ENCODE measurements at places on chromosomes 6 and 20.

GRCh38 chr6:55694148-55694547 lies 115.2 kb upstream of the HMGCLL1 start:
- no peak for DNase-seq

DNA sequence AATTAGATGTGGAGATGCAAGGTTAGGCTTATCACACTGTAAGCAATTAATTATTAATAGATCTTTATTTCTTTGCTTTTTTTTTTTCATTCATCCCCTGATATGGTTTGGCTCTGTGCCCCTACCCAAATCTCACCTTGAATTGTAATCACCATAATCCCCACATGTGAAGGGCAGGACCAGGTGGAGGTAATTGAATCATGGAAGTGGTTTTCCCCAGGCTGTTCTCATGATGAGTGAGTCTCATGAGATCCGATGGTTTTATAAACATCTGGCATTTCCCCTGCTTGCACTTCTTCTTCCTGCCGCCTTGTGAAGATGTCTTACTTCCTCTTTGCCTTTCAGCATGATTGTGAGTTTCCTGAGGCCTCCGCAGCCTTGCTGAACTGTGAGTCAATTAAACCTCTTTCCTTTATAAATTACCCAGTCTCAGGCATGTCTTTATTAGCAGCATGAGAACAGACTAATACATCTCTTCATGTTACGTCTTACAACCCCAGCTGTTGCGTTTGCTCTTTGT lies 333.8 kb downstream of the CDH26 start:
- DNase-seq = no peak

- no peak for DNase-seq
These were observed 959.7 kb downstream of the KIF16B start for GRCh38 chr20:15613530-15613929.

DNA sequence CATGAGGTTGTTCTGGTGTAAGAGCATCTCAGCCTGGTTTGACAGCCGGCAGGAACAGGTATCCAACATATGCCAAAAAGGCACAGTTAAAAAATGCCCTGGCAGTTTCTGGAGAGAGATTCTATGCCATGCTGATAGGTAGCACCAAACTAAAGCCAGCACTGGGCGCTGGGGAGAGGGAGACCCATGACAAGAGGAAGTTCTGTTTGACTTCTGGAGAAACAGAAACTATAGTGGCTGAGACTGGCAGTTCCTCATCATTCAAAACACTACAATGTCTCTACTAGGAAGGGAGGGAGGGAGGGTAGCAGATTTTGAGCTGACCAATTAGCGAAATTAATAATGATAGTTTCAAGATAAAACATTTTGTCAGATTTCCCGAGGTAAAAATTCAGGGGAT lies 174.1 kb downstream of the ADAT2 start:
- DNase-seq = peak; percentile 64

GRCh38 chr20:58695084-58695722 lies 2.6 kb downstream of the NPEPL1 start:
- no peak for DNase-seq

DNA sequence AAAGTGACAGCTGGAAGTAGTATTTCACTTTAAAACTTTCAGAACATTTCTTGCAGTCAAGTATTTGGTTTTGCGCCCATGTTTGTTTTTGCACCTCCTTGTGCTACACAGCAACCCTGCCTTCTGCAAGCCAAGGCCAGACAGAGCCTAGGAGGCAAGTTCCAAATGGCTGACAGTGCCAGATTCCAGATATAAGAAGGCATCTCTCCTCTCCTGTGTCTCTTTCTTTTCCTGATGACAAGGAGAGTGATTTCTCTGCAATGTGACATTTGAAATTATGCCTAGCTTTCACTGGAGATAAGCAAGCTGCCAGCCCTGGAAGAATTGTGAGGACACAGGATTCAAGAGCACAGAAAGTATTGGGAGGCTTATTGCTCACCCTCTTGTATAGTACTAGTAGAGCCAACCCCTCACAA lies 149.1 kb upstream of the TENT5A start:
- DNase-seq = no peak

DNA sequence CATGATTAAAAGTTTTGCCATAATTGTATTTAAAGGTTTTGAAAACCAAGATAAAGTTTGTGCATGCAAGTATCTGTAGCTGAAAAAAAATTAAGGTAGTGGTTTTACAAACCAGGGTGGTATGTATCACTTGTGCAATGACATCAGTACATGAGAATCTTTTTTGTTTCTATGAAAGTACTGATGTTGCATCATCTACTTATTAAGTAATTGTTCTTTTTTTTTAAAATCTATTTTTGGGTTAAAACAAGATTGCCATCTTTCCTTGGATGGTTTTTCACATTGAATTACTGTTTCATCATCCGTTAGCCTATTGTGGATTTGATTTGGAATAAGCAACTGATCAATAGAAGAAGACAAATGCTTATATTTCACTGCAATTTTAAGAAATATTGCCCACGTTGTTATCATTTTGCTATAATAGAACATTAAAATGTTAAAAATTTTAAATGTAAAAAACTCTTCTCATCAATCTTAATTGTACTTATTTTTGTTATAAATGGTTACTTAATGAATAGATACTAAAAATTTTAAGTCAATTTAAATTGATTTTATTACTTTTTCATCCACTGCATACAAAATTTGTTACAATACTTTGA lies 39.8 kb upstream of the TAGAP start:
- DNase-seq = peak; percentile 89

DNA sequence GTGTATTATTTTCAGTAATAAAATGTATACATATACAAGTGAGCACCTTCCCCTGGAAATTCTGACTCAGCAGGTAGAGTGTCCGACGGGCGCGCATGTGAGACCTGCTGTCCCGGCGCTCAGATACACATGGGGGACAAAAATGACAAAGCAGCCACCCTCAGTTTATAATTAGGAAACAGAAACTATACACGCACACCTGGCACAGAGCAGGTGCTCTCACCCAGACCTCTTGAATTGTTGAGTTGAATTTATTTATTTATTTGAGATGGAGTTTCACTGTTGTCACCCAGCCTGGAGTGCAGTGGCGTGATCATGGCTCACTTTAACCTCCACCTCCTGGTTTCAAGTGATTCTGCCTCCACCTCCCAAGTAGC lies 180.4 kb downstream of the ZDHHC14 start:
- DNase-seq = no peak

DNA sequence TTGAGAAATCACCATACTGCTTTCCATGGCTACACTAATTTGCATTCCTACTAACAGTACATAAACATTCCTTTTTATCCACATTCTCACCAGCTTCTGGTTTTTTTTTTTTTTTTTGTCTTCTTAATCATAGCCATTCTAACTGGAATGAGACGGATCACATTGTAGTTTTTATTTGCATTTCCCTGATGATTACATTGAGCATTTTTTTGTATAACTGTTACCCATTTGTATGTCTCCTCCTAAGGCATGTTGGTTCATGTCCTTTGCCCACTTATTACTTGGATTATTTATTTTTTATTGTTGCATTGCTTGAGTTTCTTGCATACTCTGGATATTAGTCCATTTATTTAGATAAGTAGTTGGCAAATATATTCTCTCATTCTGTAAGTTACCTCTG lies 258.0 kb downstream of the MEI4 start:
- no peak for DNase-seq

DNA sequence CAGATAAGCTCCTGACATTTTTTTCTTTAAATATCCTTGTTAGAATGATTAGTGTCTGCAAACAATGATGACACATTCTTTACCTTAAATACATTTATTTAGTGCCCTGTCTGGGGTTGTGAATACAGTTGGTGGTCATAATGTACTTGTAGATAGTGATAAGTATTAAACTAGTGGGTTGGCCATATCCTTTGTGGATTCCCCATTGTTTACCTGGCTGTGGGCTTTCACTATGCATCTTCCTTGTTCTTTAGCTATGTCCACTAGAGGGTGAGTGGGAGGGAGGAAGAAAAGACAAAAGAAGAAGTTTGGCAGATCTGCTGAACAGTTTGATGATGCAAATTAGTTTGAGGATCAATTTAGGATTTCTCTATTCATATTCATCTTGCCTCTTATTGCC lies 15.7 kb downstream of the HS3ST5 start:
- no peak for DNase-seq

DNA sequence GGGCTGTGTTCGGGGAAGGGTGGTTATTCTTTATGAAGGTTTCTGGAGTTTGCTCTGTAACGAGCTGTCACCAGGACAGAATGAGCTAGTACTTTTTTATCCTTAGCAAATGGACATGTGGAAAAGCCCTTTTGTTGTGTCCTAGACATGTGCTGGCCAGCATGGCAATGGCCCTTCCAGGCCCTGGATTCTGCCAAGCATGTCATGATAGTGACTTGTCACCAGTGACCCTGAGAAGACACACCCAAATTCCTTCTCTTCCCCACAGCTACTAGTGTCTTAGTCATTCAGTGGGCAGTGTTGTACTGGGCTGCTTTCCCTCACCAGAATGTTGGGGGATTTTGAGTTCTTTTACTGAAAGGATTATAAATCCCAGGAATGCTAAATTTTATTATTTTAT lies 74.0 kb upstream of the XRN2 start:
- DNase-seq = no peak

- no peak for DNase-seq
These were observed 13.7 kb downstream of the NPEPL1 start for GRCh38 chr20:58706150-58706892.

GRCh38 chr20:51931371-51931781 lies 129.1 kb upstream of the SALL4 start:
- DNase-seq = no peak

DNA sequence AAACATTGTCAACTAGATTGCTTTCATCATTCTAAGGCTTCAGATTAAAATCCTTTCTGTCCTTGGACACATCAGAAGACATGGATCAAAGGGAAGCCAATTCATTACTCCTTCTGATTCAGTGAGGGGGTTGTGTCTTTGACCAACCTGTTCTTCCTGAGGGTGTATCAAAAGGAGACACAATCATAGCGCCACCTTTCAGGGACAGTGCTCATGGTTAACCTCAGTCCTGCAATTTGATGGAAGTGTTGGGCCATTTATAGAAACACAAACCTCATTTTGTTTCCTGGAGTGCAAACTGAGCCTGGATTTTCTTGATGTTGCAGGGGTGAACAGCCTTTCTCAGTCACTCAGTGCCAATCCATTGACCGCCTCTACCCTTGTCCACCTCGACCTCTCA lies 163.9 kb upstream of the SCGN start:
- DNase-seq = no peak

DNA sequence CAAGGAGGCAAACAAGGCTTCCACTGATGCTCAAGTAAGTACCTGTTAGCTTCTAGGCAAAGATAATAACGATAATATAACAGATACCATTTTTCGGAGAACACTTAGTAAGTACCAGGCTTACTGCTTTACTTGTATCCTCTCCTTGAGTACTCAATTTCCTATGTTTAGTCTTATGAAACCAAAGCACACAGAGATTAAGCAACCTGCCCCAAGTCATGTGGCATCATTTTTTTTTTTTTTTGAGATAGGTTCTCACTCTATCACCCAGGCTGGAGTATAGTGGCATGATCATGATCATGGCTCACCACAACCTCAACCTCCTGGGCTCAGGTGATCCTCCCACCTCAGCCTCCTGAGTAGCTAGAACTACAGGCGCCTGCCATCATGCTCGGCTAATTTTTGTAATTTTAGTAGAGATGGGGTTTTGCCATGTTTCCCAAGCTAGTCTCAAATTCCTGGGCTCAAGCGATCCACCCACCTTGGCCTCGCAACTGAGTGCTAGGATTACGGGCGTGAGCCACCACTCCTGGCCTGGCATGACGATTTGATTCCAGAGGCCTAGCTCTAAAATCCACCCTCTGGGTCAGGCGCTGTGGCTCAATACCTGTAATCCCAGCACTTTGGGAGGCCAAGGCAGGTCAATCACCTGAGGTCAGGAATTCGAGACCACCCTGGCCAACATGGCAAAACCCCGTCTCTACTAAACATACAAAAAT lies 14.0 kb downstream of the SPAG4 start:
- peak; percentile 83 for DNase-seq

GRCh38 chr6:15945593-15946159 lies 183.2 kb upstream of the MYLIP start:
- DNase-seq = no peak

GRCh38 chr6:150775415-150776203 lies 89.9 kb upstream of the MTHFD1L start:
- DNase-seq = no peak

DNA sequence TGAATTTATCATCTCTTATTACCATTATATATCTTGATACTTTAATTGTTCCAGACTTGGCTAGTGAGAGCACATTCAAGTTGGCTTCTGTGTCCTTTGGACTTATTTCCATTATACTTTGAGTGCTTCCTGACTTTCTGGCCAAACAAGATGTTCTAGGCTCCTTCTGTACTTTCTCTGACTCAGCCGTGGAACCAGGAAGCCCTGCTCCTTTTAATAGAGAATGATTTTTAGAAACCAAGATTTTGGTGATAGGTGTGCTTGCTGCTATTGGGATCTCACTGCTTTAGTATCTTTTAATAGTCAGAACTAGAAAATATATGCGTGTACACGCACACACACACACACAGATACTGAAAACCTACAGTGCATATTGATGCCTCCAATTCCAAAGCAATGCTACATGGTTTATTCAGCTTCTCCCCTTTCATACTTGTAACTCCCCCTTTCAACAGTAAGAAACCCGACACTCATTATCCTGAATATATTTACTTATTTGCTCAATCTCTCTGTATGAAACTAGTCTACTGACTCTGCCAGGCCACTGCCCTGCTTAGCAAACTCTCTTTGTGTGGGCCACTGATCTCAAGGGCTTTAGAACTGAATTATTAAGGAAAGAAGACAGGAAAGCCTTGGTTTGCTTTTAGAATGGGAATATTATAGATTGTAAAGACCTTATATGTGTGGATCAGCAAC lies 42.7 kb upstream of the EZR start:
- no peak for DNase-seq

DNA sequence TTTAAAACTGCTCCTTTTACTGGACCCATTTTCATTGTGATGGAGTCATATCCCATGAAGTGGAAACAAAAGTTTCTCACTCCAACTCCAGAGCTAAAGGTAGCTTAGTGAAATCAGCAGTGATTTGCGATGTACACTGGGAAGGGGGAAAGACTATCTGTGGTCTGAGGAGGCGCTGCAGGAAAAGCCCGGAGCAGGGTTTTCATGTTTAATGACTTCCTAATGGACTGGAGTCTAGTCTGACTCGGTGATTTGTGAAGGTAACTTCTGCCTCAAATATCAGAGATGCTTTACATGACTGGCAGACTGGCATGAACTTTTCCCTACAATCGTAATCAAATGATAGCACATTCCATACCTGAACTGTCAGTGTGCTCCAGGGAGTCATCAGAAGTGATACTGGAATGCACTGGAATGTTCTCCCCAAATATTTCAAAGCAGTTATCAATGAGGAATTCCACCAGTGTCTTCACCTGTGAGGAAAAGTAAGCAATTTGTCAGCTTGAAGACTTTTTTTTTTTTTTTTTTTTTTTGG lies 7.0 kb downstream of the TAGAP start:
- DNase-seq = no peak

- no peak for DNase-seq
These were observed 119.7 kb upstream of the NXT1 start for GRCh38 chr20:23230766-23231385.

- DNase-seq = no peak
These were observed 15.8 kb downstream of the AARS2 start for GRCh38 chr6:44297063-44298038.

All from AML-193 (cell line).